ENCODE measurements at places on chromosomes 3 and 15.

DNA sequence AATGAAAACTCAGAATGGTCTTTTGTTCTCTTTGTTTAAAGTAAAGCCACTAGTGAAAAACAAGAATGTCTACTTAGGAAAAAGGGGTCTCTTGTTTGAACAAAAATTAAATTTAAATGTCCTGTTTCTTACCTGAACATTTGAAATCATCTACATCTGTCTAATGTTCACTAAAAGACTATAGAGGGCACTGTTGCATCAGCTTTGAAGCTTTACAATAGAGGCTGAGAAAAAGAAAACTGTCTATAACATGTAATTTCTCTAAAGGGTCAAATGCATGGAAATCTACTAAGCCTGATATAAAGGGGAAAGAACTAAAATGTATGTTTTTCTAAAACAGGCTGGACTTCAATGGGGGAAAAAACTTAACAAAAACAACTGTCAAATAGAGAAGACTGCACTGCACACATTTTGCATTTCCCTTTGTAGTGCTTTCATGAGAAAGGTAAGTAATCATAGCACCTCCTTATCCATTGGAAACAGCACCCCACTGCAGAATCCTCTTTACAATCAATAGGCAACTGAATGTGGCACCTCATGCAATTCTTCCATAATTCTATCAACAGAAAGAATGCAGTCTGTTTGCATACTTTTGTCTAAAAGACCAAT, 26.3 kb downstream of the DPH6 start:
- peak; percentile 30 for DNase-seq

- DNase-seq = no peak
These were observed 609.9 kb downstream of the FHIT start for GRCh38 chr3:60641354-60641753.

- no peak for DNase-seq
These were observed 9.8 kb upstream of the MEF2A start for GRCh38 chr15:99556011-99556410.

DNA sequence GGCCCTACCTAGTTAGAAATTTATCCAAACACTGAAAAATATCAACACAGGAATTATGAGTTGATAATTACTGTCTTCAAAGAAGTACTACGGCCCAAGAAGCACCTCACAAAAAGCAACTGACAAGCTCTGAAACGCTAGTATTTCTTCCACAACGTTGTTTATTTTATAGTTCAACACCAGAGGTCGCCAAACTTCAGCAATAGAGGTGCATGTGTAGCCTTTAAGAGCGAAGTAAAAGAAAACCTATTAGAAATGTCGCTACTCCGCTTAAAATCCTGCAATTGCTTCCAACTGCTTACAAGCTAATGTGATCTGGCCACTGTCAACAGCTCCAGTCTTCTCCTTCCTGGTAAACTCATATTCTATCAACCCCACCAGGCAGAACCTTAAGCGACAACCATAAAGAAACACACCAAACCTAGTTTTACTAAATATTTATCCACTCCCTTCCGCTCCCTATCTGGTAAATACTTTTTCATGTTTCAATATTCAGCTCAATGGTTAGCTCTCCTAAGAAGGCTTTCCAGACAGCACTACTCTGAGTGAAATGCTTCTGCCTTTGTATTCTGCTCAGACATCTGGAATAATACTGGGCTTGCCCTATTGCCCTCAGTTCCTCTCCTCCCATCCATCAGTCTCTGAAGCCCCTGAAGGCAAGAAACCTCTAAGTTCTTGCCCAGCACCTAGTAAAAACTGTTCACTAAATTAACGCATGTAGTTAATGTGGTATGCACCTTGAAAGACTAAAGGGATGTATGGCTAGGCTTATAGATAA, 110.2 kb downstream of the NR1I2 start:
- DNase-seq = no peak

GRCh38 chr3:23330568-23330967, 127.4 kb downstream of the UBE2E2 start:
- no peak for DNase-seq

GRCh38 chr3:47394881-47395280, 14.1 kb downstream of the PTPN23 start:
- DNase-seq = no peak

DNA sequence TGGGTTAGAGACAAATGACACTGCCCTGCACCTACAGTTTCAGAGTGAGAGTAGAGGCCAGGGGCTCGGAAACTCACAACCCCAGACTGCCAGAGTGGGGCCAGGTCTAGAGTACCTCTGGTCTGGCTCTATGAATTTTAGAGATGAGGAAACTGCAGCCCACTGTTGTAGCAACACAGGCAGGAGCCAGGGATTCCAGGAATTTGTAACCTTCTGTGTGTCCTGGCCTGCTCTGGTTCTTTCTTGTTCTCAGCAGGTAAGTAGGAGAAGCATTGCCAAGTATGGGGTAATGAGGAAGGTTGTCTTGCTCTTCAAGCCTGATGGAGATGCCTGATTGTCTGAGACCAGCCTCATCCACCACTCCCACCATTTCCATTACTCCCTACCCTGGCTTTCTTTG, 221.8 kb downstream of the UACA start:
- no peak for DNase-seq
